ENCODE measurements at places on chromosomes 4 and X.

GRCh38 chrX:108437349-108438109, 693 bp downstream of the COL4A6 start:
- no peak for DNase-seq

DNA sequence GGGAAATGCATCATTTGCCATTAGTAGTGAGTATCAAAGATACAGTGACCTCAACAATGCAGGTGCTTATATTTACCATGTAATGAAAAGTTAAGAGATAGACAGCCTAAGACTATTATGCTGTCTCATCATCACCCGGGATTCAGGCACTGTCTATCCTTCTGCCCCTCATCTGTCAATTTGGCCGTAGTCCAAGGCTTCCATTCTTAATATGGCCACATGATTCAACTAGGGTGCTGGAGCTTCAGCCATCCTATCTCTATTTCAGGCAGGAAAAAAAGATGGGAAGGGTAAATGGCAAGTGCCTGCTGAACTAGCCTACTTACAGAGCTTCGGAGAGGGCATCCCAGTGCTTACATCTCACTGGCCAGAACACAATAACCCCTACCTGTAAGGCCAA, 196.7 kb upstream of the LNX1 start:
- no peak for DNase-seq

DNA sequence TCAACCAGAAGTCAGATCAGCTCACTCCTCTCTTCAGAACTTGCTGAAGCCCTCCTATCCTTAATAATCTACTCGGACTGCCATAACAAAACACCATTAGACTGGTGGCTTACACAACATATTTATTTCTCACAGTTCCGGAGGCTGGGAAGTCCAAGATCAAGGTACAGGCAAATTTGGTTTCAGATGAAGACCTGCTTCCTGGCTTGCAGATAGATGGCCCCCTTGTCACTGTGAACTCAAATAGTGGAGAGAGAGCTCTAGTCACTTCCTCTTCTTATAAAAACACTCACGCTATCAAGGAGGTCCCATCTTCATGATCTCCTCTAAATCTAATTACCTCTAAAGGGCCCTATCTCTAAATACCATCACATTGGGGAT, 125.1 kb downstream of the CAMK2D start:
- DNase-seq: peak; percentile 49

GRCh38 chrX:2875798-2876399, 47.2 kb downstream of the GYG2 start:
- peak; percentile 41 for DNase-seq

DNA sequence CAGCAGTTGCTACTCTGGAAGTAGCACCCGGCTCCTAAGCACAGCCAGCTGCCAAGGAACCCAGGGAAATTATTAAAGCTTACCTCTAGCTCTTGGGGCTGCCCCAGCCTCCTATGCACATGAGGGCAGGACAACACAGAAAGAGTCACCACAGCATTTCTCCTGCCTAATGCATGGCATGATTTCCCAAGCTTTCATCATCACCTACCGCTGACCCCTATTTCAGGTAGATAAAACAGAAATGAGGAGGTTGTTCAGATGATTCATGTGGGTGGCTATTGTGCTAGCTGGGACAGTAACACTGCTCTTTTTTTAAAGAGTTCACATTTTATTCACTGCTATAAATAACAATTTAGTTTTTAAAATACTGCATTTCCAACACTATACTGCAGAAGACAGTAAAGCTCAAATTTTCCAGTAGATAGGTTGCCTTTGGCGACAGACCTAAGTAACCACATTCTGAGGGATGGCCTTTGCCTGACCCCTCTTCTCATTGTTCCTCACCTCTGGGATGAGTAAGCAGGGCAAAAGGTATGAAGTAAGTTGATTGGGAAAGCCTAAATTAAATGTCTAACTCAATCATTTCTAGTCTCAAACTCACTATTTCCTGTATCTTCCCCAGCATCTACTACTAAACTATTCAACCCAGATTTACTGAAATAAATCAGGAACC, 16.7 kb downstream of the CASK start:
- DNase-seq: no peak

DNA sequence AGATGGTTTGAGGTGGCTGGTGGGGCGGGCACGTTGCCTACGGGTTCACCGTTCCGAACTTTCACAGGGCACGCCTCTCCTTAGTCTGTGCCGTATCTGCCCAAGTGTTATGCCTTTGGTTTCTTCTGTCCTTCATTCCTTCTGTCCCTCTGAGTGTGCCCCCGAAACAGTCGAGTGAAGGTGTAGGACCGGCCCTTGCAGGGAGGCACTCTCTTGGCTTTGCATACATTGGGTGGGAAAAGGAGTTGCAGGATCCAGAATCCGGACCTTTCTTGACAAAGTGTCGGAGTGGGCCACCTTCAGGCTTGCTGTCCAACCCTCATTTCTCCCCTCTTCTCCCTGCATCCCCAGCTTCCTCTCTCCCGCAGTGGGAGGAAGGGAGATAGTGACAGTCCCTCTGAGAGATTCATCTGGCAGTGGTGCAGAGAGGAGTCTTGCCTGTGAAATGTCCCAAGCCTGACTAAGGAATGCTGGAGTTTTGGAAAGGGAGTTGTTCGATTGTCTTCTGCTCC, 569 bp downstream of the ARFIP1 start:
- no peak for DNase-seq

DNA sequence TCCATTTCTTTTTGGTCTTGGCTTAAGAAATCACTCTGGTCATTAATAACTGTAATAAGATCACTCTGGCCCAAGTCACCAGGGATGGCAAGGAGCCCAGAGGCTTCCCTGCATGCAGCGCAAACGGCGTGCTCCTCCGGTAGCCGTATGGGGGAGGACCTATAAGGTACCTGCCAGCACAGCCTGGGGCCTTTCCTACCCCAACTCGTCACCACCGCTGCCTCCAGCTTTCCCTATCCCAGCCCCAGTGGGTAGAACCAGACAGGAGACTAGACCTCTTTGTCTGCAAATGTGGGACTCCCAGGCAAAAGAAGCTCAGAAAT, 25.9 kb downstream of the HAND2 start:
- DNase-seq: no peak

DNA sequence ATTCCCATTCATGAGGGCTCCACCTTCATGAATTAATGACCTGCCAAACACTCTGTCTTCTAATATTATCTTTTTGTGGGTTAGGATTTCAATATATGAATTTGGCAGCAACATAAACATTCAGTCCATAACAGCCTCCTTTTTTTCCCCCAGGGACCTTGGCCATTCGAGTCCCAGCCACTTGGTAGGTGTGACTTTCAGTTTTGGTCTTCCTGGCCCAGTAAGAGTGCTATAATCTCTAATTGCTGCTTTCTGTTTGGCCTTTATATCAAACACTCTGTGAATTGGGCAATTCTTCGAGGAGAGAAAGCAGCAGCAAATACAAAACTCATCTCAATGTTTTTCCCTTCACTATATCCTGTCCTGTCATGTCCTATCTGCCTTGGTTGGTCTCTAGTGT, 12.4 kb upstream of the RADX start:
- DNase-seq: no peak

DNA sequence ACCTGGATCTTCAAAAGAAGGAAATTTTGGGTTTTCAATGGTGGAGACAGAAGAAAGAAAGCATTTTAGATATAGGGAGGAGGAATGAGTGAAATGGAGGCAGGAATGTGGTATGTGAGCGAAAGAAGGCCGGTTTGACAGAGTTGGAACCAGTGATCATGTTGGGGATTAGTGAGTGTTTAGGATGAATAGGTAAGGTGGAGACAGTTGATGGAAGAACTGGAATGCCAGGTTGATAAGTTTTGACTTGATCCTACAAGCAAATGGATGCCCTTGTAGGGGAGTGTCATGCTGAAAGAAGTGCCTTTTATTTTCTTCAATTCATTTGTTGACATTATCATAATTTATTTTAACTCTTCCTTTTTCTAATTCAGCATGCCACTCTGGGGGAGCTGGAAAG, 207.8 kb upstream of the AMOT start:
- DNase-seq: no peak

- DNase-seq: no peak
Observed at GRCh38 chr4:78024576-78025091, 32.5 kb upstream of the FRAS1 start.

DNA sequence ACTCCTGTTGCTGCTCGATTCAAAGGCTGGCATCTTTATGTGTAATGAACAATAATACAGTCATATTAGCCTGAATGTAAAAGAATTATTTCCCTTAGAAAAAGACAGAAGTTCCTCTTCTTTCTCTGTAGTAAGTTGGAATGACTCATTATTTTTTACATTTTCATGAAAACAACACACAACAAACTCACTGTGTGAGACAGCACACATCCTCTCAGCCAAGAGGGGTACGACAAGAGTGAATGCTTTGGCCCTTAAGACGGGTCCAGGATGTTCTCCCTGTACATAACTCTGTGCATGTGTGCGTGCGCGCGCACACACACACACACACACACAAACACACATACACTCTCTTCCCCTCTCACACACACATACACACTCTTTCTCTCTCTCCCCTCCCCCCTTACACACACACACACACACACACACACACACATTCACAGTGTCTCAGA, 72.8 kb downstream of the MANBA start:
- no peak for DNase-seq

- peak; percentile 77 for DNase-seq
Observed at GRCh38 chr4:80989921-80990544, 40.5 kb upstream of the BMP3 start.

DNA sequence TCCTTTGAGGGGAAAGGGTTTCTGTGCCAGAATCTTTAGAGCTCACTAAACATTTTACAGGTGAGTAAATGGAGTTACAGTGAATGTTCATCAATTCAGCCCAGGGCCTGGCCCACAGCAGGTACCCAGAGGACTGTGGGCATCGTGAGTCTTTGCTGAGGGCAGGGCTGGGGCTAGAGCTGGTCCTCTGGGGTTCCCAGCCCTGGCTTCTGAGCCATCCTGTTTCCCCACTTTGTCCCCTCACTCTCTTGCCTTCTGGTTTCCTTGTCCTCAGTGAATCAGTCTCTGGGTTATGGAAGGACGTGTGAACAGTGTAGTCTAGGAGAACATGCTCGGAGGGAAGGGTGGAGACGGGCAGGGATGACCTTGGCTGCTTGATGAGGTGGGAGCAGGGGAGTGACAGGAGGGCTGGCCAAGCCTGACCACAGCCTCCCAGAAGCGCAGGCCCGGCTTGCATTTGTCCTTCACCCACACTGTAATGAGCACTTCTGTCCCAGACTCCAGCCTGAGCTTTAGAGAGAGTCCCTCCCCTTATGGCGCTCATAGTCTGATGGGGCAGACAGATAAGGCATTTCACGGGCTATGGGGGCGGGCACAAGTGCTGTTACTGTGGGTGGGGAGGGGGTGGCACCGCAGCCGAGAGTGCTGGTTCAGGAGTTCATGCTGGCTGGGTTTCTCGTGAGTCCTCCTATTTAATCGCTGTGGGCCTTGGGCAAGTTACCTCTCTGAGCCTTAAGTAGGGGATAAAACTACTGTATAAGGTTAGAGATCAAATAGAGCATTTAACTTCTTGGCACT, 17.3 kb downstream of the TBC1D14 start:
- peak; percentile 82 for DNase-seq

GRCh38 chr4:102218656-102219055, 126.6 kb downstream of the SLC39A8 start:
- DNase-seq: no peak

DNA sequence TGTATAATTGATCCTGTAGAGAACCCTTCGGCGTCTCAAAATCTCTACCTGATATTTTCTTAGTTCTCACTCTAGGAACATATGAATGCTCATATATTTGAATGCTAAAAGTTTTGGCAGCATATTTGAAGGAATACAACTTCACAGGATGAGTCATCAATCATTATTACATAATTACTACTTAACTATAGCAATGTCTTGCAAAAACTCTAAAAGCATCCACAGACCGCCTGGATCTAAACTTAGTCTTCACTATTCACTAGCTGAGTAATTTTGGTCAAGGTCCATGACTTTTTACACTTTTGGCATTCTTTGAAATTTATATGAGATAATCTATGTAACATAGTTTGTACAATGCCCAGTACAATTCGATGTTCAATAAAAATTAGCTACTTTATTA, 194.7 kb downstream of the DTHD1 start:
- no peak for DNase-seq

GRCh38 chr4:122762966-122763716, 30.6 kb downstream of the BBS12 start:
- DNase-seq: no peak

DNA sequence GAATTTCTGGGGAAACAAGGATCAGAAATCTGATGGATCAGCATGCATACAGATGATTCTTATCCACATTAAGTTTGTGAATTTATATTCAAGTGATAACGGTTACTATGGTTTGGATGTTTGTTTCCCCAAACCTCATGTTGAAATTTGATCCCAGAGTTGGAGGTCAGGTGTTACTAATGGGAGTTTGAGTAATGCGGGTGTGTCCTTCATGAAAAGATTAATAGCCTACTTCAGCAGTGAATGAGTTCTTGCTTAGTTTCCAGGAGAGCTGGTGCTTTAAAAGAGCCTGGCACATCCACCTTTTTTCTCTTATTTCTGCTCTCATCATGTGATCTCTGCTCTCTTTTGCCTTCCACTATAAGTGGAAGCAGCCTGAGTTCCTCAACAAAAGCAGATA, 712.4 kb downstream of the IL1RAPL1 start:
- no peak for DNase-seq

- no peak for DNase-seq
Observed at GRCh38 chrX:31219174-31219573, 147.3 kb upstream of the FTHL17 start.

DNA sequence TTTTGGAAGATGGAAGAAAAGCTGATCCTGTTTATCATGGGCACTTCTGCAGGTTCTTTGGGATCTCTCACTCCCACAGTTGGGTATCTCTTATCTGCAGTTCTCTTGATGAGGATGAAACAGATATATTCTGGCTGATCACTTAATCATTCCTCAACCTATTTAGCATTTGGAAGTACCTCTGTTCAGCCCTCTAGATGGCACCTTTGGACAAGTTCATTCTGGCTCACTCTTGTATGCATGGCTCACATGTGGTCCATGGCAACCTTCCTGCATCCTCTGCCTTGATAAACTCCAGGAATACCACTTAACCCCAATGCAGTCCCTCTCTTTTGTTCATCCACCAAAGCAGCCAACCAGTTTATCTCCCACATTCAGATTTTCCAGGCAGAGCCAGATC, 74.2 kb downstream of the SMARCA5 start:
- DNase-seq: peak; percentile 49

- DNase-seq: peak; percentile 11
Observed at GRCh38 chrX:103488332-103488731, 31.0 kb downstream of the RAB40A start.

DNA sequence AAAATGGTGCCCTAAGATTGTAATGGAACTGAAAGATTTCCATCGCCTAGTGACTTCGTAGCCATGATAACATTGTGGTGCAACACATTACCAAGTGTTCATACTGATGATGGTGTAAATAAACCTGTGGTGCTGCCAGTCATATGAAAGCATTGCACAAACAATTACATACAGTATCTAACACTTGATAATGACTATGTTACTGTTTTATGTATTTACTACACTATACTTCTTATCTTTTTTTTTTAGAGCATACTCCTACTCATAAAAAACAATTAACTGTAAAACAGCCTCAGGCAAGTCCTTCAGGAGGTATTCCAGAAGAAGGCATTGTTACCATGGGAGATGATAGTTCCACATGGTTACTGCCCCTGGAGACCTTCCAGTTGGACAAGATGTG, 152.7 kb upstream of the EDNRA start:
- DNase-seq: no peak

GRCh38 chr4:32499171-32499570, 1779.0 kb downstream of the PCDH7 start:
- no peak for DNase-seq
